ENCODE measurements at places on chromosomes 16 and 17. TPM values are rescaled to one million over a fixed set of nuclear protein-coding genes. Genes with fewer than 3 reads are reported as not detected.

The CCDC200 gene
- total RNA-seq: not detected

The KRTAP4-4 gene
- total RNA-seq: not detected

The VAT1L gene
- total RNA-seq: 3.3 TPM

The ARHGAP23 gene
- total RNA-seq: 118 TPM

The SLC5A2 gene
- not detected for total RNA-seq

The TNS4 gene
- not detected for total RNA-seq

The TVP23C gene
- 30.8 TPM for total RNA-seq

The CDH8 gene
- total RNA-seq: 13.2 TPM

The AHSP gene
- total RNA-seq: not detected

The WFDC1 gene
- total RNA-seq: not detected

The TBC1D3 gene
- total RNA-seq: not detected

The NPIPB6 gene
- 1.7 TPM for total RNA-seq

The SALL1 gene
- 15.0 TPM for total RNA-seq

The NUDT7 gene
- 3.5 TPM for total RNA-seq

The CACNG3 gene
- total RNA-seq: not detected

The KIF2B gene
- not detected for total RNA-seq

The MMP15 gene
- 14.8 TPM for total RNA-seq

The KRTAP9-2 gene
- not detected for total RNA-seq

The JPH3 gene
- total RNA-seq: 9.3 TPM

The PSMD11 gene
- 118 TPM for total RNA-seq

The KRT39 gene
- not detected for total RNA-seq

The MAP1LC3B gene
- 221 TPM for total RNA-seq

The CASKIN1 gene
- 1.3 TPM for total RNA-seq
